ENCODE measurements at places on chromosomes 5 and 9. TPM values are rescaled to one million over a fixed set of nuclear protein-coding genes. Genes with fewer than 3 reads are reported as not detected.

Gene CD180
- not detected for total RNA-seq

- DNase-seq: peak; percentile 39
These were observed 139.5 kb upstream of the DMRTA1 start for GRCh38 chr9:22307013-22307711.

- no peak for DNase-seq
These were observed 164.7 kb downstream of the GRIA1 start for GRCh38 chr5:153655201-153655510.

GRCh38 chr9:123678878-123679329 is 251.0 kb downstream of the DENND1A start:
- DNase-seq: no peak

DNA sequence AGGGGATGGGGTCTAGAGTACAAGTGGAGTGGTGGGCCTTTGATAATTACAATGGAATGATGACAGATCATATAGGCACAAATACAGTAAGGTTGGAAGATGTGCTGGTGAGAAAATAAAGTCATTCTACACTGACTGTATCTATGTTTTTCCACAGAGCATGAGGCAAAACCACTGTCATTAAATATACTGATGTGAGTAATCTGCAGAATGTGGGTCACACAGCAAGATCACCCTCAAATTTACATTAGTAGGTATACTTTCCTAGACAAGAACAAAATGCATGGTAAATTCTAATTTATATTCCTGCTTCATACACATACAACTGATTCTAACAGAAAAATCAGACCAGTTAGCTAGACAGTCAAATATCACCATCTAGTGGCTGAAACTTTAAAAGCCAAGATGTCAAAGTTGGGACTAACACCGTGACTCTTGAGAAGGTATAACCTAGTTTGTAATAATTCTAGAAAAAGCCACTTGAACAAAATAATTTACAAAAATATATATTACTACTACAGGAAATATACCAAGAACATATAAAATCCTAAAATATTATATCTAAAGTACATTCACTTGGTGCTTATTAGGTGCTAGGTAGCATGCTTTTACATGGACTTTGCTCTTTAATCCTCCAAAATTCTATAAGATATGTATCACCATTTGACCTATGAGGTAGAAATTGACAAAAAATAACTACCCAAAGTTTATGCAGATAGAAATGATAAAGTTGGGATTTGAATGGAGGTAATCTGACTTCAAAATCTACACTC is 19.5 kb downstream of the TTC33 start:
- peak; percentile 72 for DNase-seq

GRCh38 chr5:44909004-44909403 is 100.3 kb downstream of the MRPS30 start:
- no peak for DNase-seq
